Nucleus accumbens (tissue), 56 donors: ENCODE measurements at places on chromosomes 13 and 19.

DNA sequence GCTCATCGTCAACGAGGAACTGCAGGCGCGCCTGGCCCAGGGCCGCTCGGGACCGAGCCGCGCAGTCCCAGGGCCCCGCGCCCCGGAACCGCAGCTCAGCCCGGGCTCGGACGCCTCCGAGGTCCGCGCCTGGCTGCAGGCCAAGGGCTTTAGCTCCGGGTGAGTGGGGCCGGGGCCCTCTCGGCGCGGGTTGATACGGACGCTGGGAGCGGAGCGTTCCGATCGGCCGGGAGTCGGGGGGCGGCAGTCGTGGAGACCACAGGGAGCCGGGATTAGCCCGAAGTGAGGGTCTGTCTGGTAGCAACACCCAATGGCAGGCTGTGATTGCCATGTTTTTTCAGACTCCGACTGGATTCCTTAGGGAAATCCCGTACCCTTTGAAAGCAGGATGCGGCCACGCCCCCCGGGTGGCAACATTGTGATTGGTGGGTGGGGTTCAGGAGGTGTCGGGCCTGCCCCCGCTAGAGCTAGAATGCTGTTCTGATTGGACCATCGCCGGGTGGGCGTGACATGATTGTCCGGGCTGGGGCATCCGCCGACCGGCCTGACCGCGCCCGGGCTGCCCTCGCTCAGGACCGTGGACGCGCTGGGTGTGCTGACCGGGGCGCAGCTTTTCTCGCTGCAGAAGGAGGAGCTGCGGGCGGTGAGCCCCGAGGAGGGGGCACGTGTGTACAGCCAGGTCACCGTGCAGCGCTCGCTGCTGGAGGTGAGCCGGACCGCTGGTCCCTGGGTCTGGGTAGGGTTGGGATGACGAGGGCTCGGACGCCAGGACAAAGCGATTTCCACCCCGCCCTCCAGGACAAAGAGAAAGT, 11.3 kb downstream of the EPS8L1 start:
- DNase-seq, result peak; percentile 71

- DNase-seq, result no peak
Observed at GRCh38 chr19:39409208-39410016, 2.8 kb downstream of the ZFP36 start.

DNA sequence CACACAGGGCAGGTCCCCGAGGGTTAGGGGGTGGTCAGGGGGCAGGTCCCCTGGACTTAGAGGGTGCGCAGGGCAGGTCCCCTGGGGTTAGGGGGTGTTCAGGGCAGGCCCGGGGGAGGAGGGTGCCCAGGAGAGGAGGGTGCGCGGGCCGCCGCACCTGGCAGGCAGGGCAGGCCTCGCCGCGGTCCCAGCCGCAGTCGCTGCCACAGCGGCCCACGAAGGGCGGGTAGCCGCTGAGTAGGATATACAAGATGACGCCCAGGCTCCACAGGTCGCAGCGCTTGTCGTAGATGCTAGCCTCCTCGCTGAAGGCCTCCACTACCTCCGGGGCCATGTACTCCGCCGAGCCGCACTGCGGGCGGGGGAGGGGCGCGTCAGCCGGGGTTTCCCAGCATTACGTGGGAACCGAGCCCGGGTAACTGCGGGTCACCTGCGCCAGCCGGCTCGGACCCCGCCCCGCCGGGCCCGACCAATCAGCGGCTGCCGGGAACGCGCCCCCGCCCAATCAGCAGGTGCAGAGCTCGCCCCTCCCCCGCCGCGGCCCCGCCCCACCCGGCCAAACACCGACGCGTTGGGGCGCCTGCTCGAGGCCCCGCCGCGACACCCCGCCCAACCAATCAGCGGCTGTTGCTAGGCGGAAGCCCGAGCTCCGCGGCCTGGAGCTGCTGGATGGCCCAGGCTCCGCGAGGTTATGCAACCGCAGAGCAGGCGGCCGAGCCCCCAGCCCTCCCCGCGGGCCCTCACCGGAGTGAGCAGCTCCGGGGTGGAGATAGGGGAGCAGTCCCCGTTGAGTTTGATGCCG, 9.2 kb downstream of the MKNK2 start:
- DNase-seq, result peak; percentile 92

GRCh38 chr19:3457528-3458228, 22.6 kb downstream of the SMIM24 start:
- DNase-seq, result no peak

DNA sequence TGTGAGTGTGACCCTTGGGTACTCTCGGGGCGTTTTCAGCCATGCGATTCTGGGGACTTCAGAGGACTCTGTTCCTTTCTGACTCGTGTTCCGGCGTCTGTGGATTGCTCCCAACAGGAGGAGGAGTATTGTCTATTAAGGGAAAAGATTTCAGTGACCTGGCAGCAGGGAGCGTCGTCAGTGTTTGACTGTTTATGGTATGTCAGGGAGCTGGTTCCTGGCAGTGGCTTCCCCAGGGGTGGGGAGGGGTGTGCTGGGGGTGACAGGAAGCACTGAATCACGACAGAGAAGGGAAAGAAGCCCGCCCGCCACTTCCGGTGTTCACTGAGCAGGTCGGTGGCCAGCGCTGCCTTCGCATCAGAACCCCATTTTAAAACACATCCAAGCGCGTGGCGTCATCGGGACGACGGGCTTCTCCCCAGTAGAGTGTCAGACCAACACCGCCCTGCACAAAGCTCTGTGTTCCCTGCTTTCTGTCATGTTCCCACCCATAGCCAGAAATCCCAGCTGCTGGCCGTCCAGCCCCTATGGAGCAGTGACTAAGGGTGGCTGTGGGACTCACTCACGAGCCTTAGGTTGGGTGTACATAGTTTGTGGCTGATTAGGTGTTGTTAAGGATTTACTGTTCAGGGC, 33.8 kb downstream of the COL4A2 start:
- no peak for DNase-seq

GRCh38 chr13:50323440-50324065, 308.3 kb downstream of the KCNRG start:
- DNase-seq, result no peak

DNA sequence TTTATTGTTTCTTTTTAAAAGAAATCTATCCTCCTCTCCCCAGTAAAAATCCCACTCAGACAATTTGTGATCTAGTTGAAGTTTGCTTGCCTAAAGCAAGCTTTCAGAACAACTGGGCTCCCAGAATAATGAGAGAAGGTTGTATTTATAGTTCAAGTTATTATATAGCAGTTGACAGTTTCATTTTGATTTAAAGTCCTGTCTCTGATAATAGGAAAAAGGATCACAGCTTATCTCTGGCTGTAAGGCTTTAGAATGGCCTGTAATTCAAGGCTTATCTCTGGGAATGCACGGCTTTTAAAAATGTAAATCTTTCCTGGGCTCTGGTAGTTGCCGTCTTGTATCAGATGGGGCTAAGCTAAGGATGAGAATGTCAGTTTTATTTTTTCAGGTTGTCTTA, 123.3 kb upstream of the TMTC4 start:
- no peak for DNase-seq

DNA sequence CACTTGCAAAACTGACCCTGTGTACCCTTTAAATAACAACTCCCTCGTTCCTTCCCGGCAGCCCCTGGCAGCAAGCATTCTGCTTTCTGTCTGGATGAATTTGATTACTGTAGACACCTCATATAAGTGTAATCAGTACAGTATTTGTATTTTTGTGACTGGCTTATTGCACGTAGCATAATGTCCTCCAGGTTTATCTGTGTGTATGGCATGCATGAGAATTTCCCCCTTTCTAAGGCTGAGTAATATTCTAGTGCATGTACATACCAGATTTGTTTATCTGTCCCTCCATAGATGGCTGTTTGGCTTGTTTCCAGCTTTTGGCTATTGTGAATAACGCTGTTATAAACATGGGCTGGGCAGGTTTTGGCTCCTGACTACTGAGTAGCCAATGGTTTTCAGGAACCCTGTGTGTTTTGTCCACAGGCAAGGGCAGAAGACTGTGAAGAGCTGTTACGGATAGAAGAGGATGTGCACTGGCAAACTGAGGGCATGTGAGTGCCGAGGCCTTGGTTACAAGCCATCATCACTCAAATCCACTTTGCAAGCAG, 98.0 kb downstream of the ESD start:
- DNase-seq, result no peak

GRCh38 chr13:41488124-41488523, 30.8 kb downstream of the RGCC start:
- no peak for DNase-seq

DNA sequence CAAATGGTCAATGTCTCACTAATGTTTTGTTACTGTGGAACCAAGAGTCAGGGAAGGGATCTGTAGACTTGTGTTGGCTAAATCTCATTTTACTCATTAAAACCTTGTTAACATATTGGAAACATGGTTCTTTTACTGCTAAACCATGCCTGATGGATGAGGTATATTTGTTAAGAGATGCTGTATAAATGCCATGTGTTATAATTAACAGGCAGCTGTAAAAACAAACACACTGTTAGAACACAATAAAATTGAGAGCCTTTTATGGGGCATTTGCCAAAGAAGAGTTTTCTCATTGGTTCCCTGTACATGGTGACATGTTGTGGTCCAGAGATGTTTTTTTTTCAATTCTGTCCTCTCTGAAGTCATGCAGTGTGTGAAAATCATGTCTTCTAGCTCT, 121.9 kb downstream of the ESD start:
- DNase-seq, result no peak

GRCh38 chr19:42596391-42597072, 1.8 kb upstream of the CEACAM8 start:
- no peak for DNase-seq

DNA sequence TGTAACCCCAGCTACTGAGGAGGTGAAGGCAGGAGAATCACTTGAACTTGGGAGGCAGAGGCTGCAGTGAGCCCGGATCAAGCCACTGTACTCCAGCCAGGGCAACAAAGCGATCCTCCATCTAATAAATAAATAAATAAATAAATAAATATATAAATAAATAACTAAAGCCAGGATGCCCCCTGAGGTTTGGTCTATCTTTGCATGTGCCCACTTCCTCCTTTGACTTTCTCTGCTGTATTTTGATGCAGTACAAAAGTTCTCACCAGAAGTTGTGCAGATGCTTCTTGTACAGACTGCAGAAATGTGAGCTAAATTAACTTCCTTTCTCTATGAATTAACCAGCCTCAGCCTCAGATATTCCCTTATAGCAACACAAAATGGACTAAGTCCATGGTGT, 6.5 kb upstream of the N4BP2L2 start:
- no peak for DNase-seq

DNA sequence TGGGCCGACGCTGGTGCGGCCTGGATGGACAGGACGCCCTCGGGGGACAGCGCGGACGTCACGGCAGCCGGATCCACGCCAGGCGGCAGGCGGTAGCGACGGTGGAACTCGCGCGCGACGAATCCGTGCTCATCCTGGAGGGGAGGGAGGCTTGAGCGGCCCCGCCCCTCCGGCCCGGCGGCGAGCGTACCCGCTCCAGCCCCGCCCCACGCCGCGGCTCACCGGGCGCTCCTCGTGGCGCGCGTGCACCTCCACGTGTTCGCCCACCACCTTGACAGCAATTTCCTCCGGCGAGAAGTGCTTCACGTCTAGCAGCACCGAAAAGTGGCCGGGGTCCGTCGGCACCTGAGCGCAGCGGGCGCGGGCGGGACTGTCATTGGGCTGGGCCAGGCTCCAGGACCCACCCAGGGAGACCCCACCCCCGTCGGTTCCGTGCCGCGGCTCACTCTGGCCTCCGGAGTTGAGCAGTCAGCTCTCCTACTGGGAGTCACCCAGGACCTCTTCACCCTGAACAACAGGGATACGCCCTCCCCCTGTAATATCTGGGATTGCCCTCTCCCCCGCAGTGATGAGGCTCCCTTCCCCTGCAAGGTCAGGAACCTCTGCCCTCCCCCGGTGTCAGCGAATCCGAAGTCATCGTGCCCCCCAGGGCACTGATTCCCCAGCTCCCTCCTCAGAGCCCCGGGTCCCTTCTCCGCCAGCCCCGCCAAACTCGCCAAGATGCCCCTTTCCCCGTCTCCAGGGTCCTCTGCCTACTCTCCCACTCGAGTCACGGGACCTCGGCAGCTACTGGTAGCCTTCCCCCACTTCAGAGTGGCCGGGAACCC, 1.1 kb downstream of the HSPB6 start:
- no peak for DNase-seq

DNA sequence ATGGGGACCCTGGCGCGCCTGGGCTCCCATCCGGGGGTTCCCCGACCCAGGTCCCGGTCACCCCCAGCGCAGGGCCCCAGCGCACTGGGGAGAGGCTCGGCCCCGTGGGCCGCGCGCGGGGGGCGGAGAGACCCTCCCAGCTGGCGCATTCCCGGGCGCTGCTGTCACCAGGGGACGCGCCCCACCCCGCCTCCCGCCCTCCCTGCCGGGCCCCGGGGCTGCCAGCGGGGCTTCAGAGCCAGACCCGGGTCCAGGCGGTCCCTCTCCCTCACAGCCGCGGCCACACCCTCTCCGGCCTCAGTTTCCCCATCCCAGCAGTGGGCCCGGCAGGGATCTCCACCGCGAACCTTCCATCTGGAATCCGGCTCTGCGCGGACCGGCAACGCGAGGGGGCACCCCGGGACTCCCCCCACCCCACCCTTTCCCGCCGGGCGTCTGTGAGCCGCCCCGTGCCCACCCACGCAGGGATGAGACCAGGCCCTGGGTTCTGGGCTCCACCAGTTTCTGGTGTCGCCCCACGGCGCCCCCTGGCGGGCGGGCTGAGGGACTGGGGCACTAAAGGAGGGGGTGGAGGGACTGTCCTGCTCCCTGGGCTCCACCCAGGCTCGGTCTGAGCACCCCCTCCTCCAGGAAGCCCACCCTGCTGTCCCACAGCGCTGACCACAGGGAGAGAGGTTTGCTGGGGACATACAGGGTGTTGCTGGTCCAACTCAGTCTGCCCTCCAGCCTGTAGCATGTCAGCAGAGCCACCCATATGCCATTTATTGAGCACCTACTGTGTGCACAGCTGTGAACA, 878 bp upstream of the ADAMTSL5 start:
- DNase-seq, result no peak

GRCh38 chr13:21759911-21760310, 89.0 kb downstream of the FGF9 start:
- no peak for DNase-seq

- no peak for DNase-seq
Observed at GRCh38 chr13:76863022-76863421, 23.2 kb downstream of the KCTD12 start.

DNA sequence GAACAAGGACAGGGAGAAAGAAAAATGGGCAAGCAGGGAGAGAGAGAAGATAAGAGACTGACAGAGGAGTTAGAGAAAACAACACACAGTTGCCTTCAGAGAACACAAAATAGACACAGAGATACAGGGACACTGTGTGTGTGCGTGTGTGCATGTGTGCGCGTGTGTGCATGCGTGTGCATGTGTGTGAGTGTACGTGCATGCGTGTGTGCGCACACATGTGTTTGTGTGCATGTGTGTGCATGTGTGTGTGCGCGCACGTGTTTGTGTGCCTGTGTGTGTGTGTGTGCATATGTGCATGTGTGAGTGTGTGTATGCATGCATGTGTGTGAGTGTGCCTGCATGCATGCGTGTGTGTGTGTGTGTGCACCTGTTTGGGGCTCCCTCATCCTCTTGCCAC, 5.9 kb upstream of the PLAUR start:
- DNase-seq, result no peak

- DNase-seq, result no peak
Observed at GRCh38 chr13:30841154-30841553, 64.9 kb upstream of the MEDAG start.

- no peak for DNase-seq
Observed at GRCh38 chr19:8088752-8089663, 36.4 kb downstream of the CCL25 start.

- DNase-seq, result no peak
Observed at GRCh38 chr13:20093951-20094350, 66.9 kb downstream of the GJA3 start.
